ENCODE measurements at places on chromosomes 6 and 20.
A peak's percentile ranks its signal among the peaks of the same experiment; 100 is the strongest.

DNA sequence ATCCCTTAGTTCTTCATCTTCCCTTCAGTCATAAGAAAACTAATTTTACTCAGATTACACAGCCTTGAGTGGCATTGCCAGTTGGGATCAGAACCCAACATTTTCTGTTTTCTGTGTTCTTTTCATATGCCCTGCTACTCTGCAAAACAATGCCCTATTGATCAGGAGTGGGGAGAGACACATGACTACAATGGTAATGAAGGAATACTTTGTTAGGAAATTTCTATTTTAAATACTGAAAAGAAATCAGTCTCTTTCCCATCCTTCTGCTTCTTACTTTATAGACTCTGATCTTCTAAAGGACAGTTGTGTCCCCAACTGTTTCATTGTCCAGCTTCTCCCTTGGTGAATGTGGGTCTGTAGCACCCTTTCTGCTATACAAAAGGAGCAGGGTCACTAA lies 5.5 kb upstream of the PKIB start:
- DNase-seq: no peak

DNA sequence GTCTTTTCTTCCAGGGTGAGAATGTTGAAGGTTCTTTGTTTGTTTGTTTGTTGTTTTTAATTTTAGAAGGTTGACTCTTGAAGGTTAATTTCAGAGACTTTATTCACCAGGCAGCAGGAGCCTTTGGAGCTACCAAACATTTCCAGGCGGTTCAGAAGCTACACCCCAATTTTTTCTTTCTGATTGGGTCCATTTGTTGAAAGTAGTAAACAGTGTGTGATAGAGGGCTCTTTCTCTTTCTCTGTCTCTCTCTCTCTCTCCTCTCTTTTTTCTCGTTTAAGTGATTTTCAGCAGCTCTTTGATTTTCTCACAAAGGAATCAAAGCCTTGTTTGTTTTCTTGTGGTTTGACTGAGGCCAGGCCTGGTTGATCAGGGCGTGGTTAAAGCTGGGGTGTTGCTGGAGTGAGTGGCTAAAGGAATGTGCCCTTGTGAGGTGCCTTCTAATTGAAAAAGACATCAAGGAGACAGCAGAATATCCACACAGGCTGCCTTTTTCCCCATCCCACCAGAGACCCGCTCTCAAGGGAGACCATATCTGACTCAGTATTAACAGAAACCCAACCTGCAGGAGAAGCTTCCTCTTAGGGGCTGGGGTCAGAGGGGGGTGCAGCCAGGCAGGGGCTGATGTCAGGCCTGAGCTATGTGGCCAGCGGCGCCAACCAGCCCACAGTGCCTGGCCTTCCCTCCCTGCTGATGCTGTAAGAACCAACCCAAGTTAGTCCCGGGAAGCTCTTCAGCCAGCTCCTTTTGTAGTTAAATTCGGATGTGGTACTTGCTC lies 40.4 kb upstream of the NAA20 start:
- DNase-seq: peak; percentile 83

DNA sequence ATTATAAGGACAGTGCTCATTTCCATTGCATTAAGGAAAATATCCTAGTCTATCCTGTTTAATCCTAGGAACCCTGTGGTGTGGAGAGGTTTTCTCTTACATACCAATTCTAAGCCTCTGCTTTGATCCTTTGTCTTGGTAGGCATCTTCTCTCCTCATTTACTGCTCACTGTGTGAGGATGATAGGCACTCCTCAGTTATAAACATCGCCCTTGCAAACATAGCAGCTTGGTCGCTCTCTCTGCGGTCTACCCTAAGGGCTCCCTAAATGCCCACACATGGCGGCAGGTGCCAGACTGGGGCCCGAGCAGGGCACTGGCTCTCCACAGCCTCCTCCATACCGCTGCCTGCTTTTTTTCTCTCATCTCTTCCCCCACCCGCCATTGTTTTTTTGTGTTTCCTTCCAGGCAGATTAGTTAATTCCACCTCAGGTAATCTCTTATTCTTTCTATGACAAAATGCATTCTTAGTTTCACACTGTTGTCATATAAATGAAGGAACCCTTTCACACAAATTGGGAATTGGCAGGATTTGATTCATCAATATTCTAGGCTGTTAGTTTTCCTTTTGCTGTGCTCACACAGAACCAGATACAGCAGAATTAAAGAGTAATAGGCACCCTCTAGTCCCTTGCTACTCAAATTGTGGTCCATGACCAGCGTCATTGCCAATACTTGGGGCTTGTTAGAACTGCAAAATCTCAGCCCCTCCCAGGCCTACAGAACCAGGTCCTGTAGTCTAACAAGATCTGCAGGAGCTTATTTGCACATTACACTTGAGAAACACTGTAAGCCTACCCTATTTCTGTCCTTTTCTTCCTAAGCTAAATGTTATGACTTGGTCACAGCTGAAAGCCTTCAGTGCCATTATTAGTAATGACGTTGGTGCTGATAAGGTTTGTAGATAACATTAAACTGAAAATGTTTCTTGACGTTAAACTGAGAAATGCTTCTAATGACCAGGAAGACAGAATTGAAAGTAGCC lies 36.3 kb downstream of the CARMIL1 start:
- DNase-seq: no peak

DNA sequence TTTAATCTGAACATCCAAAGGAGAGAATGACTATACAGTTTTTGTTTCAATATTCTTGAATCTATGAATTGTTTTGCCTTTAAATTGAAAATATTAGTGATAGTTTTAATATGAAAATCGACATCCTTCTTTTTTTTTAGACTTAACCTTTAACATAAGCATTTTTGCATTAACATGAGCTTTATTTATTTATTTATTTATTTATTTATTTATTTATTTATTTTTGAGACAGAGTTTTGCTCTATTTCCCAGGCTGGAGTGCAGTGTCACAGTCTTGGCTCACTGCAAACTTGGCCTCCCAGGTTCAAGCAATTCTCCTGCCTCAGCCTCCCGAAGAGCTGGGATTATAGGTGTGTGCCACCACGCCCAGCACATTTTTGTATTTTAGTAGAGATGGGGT lies 27.6 kb downstream of the GJA1 start:
- no peak for DNase-seq

GRCh38 chr6:128432394-128432793 lies 88.0 kb downstream of the PTPRK start:
- DNase-seq: peak; percentile 74

- DNase-seq: peak; percentile 24
Measured at GRCh38 chr6:152085451-152085921, 278.0 kb downstream of the ESR1 start.

- peak; percentile 18 for DNase-seq
Measured at GRCh38 chr20:51862796-51863195, 60.5 kb upstream of the SALL4 start.

GRCh38 chr6:85672050-85672449 lies 29.4 kb upstream of the SYNCRIP start:
- no peak for DNase-seq

DNA sequence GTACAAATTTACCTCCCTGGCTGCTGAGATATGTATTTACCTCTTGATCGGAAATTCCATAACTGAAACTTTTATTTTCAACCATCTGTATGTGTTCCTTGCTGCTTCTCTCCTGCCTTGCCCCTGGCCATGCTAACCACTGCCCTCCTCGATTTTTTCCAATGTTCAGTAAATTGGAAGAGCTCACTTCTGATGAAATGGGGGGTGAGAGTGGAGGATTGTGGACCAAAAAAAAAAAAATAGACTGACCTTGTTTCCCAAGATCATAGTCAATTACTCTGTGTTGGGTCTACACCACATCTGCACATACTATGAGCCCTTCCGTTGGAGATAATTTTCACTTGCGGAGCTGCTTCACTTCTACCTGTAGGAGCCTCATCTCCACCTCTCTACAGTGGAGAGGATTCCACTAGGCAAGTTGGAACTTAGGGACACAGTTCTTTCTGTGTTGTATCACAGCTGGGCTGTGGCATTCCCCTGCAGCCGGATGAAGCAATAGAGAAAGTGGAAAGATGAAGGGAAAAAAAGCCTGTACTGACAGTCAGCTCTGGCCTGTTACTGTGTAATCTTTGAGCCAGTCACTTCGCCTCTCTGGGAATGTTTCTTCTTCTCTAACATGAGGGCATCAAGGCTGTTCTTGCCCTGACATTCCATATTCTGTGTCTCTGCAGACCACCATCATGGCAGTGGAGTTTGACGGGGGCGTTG lies 1.6 kb downstream of the PSMB9 start:
- DNase-seq: no peak
